Right atrium auricular region (tissue), 2 donors: ENCODE measurements at places on chromosomes 4 and X.

DNA sequence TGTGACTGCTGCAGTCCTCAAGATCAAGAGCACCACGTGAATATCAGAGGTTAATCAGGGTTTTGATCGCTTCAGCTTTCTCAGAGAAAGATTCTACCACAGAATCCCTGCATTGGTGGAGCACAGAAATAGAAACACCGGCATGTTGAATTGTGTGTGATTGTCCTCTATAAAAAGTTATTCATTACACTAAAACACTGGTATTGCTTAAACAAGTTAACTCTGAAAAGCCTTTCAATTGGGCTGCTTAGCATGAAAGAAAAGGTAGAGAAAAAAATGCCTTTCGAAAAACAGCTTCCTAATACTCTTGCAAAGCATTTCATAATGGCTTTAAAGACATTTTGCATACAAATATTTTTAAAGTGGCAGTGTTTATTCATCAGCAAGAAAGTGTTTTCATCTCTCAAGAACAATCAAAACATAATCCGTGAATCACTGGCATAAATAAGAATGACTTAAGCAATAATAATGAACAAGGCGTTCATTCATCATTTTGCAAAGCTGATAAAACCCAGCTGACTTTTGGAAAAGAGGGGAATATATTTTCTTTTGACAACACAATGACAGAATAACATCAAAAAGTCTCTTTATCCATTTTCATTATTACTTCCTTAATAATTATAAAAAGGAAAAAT is 61.1 kb downstream of the HELT start:
- H3K27ac ChIP-seq: no peak overlapping the region
- H3K4me3 ChIP-seq: no peak overlapping the region
- no peaks in the 10 kb centered on the region for H3K27me3 ChIP-seq
- H3K36me3 ChIP-seq: no peaks in the 10 kb centered on the region
- H3K4me1 ChIP-seq: no peaks in the 10 kb centered on the region
- no peak for DNase-seq

GRCh38 chr4:8687083-8687482 is 94.5 kb downstream of the CPZ start:
- H3K36me3 ChIP-seq: no peaks in the 10 kb centered on the region
- no peaks in the 10 kb centered on the region for H3K27me3 ChIP-seq
- no peak overlapping the region for H3K27ac ChIP-seq
- no peaks in the 10 kb centered on the region for H3K4me1 ChIP-seq

DNA sequence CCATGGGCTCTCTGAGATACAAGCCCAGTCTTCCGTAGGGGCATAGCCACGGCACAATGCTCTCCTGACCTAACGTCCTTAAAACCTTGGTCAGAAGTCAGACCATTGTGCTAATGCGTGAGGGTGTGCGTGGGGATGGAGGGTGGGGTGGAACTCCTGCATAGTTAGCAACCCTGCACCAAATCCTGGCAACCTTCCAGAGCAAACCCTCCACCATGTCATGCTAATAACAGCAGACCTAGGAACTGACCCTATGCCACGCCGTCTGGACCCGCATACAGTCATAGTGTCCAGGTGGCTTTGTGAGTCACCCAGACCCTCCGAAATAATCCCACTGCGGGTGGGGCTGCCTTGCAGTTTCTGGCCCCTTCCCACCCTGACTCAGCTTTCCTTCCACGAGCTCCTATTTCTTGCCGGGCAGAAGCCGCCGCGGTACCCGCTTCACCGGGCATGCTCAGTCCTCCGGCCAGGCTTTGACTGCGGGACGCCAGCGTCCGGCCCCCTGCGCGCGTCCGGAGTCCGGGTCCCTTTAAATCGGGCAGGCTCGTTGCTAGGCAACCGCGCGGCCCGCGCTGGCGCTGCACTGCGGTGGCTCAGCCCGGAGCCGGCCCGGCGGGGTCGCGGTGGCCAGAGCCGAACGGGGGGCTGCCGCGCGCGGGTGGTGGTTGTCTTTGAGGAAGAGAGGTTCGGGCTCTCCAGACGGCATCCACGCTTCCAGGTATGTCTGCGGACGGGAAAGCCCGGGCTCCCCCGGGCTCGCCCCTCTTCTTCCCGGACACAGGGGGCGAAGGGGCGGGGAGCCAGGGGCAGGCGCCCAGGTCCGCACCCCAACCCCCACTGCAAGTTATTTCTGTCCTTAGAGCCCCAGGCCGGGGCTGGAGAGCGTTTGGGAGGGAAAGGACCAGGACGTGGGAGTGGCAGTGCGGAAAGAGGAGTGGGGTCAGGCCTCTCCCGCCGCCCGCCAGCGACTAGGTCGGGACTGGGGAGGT is at the start of gene CCDC160:
Gene CCDC160, plus strand, starts transcription at position 557 of the 989 bp plus-strand sequence. CDS start 7,619 bp downstream, outside the sequence.
- no peak within 1 kb of the TSS for H3K27ac ChIP-seq
- no peaks in the 10 kb centered on the region for H3K27me3 ChIP-seq
- peak within 1 kb of the TSS; percentile 39 for H3K4me3 ChIP-seq
- DNase-seq: no peak
- H3K4me1 ChIP-seq: no peaks in the 10 kb centered on the region

- no peak overlapping the region for H3K4me3 ChIP-seq
- no peaks in the 10 kb centered on the region for H3K36me3 ChIP-seq
- H3K27ac ChIP-seq: no peak overlapping the region
- no peak for DNase-seq
Observed at GRCh38 chr4:82591592-82591991, 29.8 kb upstream of the TMEM150C start.

DNA sequence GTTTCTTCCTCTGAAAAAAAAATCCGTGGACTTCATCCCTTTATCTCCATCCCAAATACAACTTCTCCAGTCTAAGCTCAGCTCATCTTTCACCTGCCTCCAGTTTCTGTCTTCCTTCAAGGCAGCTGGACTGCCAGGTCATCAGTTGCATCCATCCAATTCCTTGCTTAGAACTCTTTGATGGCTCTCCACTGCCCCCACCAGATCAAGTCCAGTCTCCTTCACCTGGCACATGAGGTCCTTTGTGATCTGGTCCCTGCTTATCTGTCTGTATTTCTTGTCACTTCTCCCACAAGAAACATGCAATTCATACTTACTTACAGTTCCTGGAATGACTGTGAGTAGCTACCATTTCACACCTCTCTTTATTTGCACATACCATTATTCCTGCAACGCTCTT is 33.8 kb downstream of the OTUD6A start:
- H3K4me1 ChIP-seq: no peaks in the 10 kb centered on the region
- no peak for DNase-seq
- H3K4me3 ChIP-seq: no peak overlapping the region

DNA sequence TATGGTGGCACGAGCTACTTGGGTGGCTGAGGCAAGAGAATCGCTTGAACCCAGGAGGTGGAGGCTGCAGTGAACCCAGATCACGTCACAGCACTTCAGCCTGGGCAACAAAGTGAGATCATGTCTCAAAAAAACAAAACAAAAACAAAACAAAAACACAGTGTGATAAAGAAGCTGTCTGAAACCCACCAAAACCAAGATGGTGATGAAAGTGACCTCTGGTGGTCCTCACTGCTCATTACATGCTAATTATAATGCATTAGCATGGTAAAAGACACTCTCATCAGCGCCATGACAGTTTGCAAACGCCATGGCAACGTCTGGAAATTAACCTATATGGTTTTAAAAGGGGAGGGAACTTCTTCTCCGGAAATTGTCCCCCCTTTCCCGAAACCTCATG is 29.4 kb upstream of the OPHN1 start:
- H3K4me1 ChIP-seq: no peaks in the 10 kb centered on the region
- no peak for DNase-seq
- no peak overlapping the region for H3K27ac ChIP-seq
- H3K27me3 ChIP-seq: no peaks in the 10 kb centered on the region

DNA sequence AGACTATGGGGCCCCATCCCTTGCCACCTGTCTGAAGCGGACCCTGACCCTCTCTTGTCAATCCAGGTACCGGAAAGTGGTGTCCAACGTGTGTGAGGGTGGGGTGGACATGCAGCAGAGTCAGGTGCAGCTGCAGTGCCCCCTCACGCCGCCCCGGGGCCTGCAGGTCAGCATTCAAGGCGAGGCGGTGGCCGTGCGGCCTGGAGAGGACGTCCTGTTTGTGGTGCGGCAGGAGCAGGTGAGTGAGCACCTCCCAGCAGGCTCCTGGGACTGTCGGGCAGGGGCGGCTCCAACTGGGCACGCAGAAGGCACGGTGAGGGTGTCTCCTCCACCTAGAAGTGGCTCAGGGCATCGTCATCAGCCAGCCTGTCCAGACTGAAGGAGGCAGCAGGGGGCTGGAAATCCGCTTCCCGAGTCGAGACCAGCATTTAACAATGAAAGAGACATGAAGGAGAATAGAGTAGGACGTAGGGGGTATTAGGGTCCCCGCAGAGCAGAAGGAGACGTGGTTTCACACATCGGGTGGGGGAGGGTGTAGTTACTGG is 221.6 kb downstream of the AFAP1 start:
- H3K27ac ChIP-seq: no peak overlapping the region
- H3K27me3 ChIP-seq: no peaks in the 10 kb centered on the region
- no peak for DNase-seq
- H3K4me3 ChIP-seq: no peak overlapping the region
- peaks cover 4% of the 10 kb centered on the region for H3K4me1 ChIP-seq

GRCh38 chr4:148095346-148095923 is 346.8 kb downstream of the NR3C2 start:
- H3K27me3 ChIP-seq: no peaks in the 10 kb centered on the region
- H3K4me3 ChIP-seq: no peak overlapping the region
- peak overlapping the region; percentile 49 for H3K27ac ChIP-seq
- H3K4me1 ChIP-seq: no peaks in the 10 kb centered on the region
- no peak for DNase-seq
- no peaks in the 10 kb centered on the region for H3K36me3 ChIP-seq

DNA sequence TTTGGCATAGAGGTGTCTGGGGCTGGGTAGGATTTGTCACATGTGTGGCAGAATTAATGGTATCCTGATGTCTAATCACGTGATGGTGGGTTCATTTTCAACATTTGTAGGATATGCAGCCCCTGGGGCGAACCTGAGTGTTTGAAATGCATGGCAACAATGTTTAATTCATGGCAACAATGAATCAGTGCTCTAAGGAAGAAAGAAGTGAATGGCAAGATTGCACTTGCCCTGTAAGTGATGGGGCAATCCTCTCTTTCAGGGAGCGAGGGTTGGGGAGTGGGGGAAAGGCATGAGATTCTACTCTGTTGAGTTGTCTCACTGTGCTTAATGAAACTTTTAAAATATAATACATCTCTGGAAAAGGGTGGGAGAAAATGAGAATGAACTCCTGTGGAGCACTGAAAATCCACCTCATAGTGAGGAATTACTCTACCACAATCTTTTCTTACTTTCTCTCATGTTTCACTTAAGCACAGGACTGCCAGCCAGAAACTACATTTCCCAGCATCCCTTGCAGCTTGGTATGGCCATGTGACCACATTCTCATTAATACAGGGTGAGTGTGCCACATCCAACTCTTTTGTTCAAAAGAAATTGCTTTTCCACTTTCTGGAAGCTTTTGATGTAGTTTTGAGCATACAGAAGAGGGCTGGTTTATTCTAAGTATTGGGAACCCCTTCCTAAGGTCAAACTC is 64.0 kb upstream of the PGM2 start:
- H3K4me3 ChIP-seq: no peak overlapping the region
- no peak overlapping the region for H3K27ac ChIP-seq
- DNase-seq: no peak
- peaks cover 15% of the 10 kb centered on the region for H3K4me1 ChIP-seq

DNA sequence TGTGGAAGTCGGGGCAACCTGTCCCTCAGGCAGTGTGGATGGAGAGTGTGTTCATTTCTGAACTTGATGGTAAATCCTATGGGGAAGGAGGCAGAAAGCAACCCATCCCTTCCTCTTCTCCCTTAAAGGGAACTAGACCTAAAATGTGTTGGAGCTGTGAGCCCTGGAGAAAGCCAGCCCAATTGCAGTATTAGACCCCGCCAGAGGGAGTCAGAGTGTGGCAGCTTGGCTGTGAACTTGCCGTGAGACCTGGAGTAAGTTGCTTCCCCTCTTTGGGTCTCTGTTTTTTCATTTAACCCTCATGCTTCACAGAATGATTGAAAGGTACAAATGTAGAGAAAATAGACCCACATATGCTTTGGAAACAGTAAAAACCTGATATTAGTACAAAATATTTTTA is 108.7 kb upstream of the PAK3 start:
- no peaks in the 10 kb centered on the region for H3K4me1 ChIP-seq
- no peak for DNase-seq
- no peaks in the 10 kb centered on the region for H3K36me3 ChIP-seq
- H3K27ac ChIP-seq: no peak overlapping the region

GRCh38 chr4:156538651-156539257 is 432.8 kb downstream of the PDGFC start:
- H3K27me3 ChIP-seq: no peaks in the 10 kb centered on the region
- DNase-seq: no peak
- H3K4me1 ChIP-seq: no peaks in the 10 kb centered on the region
- H3K4me3 ChIP-seq: no peak overlapping the region
- H3K27ac ChIP-seq: no peak overlapping the region

DNA sequence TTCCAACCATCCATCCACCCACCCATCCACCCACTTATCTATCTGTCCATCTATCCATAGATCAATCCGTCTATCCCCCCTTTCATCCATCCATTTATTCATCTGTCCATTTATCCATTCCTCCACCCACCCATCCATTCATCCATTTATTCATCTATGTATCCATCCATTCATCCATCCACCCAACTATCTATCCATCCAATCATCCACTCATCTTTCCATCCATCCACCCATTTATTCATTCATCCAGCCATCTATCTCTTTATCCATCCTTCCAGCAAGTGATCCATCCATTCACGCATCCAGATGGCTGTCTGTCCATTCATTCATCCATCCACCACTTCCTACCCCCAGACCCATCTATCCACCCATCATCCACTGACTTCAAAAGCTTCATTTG is 84.0 kb upstream of the CD99 start:
- H3K36me3 ChIP-seq: no peaks in the 10 kb centered on the region
- H3K4me1 ChIP-seq: no peaks in the 10 kb centered on the region
- no peak overlapping the region for H3K4me3 ChIP-seq
- DNase-seq: no peak
- no peaks in the 10 kb centered on the region for H3K27me3 ChIP-seq
- H3K27ac ChIP-seq: no peak overlapping the region

- no peak for DNase-seq
- H3K4me1 ChIP-seq: no peaks in the 10 kb centered on the region
- no peak overlapping the region for H3K4me3 ChIP-seq
- H3K27ac ChIP-seq: no peak overlapping the region
- no peaks in the 10 kb centered on the region for H3K36me3 ChIP-seq
Observed at GRCh38 chrX:21798677-21799219, 40.7 kb upstream of the MBTPS2 start.

DNA sequence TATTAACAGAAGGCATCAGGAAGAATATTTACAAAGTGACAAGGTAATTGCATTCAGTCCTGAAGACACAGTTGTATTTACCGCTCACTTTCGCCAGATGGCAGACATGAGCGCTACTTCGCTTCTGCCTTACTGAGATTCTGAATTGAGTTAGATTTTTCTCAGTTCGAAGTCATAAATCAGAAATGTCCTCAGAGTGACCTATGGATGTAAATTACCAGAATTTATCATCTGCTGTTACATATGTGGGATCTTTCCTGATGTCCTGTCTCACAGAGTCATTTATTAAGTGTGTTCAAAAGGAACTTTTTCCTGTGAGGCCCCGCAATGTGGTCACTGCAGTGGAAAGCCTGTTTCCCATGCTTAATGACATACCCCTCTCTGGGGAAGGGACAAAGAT is 97.3 kb upstream of the DCLK2 start:
- no peak overlapping the region for H3K4me3 ChIP-seq
- no peak for DNase-seq
- H3K4me1 ChIP-seq: no peaks in the 10 kb centered on the region
- no peaks in the 10 kb centered on the region for H3K27me3 ChIP-seq

- no peaks in the 10 kb centered on the region for H3K36me3 ChIP-seq
- no peaks in the 10 kb centered on the region for H3K27me3 ChIP-seq
- no peak for DNase-seq
- H3K27ac ChIP-seq: no peak overlapping the region
- no peak overlapping the region for H3K4me3 ChIP-seq
Observed at GRCh38 chr4:40178672-40179071, 18.2 kb upstream of the RHOH start.
